AG09319 (cell line): ENCODE measurements at places on chromosomes 1 and 21.
A peak's percentile ranks its signal among the peaks of the same experiment; 100 is the strongest.

DNA sequence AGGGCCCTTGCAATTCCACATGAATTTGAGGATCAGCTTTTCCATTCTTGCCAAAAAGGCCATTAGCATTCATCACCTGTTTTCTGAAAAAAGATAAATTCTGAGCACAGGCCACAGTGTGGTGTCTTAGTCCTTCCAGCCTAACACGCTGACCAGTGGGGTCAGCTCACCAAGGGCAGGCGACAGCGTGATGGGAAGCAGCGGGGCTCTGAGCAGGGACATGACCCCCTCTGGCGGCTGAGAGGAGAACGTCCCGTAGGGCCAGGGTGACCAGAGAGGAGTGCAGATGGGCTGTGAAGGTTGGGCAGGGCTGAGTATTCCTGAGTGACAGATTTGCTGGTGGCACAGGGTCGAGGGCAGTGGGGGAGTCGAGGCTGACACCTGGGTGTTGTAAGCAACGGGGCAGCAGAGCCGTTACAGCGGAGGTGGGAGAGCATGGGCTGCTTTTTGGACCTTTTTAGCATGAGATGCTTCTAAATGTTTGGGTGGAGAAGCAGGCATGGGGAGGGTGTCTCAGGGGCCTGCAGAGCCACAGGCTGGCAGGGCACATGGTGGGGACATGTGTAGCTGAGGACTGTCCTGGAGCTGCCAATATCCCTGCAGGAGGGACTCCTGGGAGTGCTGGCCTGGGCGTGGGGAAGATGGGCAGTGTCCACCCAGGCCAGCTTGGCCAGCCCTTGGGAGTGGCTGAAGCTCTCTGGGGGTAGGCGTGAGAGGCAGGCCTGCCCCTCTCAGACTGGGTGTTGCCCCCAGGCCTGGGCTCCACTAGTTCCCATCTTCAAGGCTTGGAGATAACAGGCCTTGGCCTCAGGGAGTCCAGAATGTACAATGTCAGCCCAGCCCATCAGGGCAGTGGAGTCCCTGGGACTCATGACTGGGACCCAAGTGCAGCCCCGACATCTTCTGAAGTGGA lies 8.6 kb upstream of the CALML6 start:
- DNase-seq, result peak; percentile 58

DNA sequence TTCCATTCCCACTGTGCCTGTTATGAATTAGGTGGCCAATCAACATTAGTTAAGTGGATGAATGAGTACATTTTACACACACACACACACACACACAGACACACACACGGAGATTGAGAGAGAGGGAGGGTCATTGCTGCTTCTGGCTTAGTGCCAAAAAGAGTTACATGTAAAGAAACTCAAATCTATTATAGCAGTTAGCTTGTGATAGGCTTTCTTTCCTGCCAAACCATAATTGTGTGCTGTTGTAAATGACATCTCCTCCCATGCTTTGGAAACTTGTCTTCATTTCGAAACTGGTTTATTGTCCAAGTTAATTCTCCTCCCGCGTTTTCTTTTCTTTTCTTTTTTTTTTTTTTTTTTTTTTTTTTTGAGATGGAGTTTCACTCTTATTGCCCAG lies 1.4 kb upstream of the MT1HL1 start:
- no peak for DNase-seq

DNA sequence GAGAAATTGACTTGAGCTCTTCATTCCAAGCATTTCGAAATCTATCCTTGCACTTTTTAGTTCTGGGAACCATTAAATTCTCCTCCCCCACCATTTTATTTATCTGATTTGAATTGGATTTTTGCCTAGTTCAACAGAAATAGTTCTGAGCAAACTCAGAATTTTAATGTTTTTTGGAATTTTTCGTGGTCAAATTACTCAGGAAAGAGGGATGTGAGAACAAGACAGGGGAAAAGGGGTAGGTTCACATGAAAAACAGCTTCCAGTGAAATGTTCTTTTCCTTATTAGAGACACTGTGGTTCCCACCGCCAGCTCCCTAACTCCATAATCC lies 5.7 kb upstream of the ZNF697 start:
- DNase-seq, result no peak

DNA sequence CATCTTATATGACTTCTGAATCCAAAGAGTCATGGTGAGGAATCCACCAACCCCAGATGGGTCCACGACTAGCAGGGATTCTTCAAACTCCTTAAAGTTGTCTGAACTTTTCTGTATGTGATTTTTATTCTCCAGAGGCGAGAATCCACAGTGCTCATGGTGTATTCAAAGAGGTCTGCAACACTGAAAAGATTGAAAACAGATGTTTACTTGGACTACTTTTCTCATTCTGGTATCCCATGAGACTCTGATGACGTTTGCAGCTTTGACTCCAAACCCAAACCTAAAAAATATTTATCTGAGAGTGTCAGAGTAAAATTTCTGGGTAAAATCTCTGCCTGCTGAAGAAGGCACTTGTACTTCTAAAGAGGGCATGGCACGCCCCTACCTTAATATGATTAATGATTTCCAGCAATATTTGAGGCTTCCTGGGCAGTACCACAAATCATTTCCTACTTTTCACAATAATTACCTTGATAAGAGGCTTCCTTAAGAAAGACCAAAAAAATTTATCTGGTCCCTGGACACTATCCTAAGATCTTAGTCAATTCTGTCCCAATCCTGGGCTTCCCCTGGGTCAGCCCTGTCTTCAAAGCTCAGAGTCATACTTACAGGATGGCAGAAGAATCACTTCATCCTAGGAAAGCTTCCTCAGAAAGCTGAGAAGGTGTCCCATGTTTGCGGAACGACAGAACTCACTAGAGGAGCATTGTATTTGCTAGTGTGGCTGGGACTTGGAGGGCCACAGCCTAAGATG lies 76.5 kb upstream of the MAP10 start:
- peak; percentile 32 for DNase-seq

- DNase-seq, result no peak
Observed at GRCh38 chr21:46000182-46000730, 18.7 kb downstream of the COL6A1 start.

DNA sequence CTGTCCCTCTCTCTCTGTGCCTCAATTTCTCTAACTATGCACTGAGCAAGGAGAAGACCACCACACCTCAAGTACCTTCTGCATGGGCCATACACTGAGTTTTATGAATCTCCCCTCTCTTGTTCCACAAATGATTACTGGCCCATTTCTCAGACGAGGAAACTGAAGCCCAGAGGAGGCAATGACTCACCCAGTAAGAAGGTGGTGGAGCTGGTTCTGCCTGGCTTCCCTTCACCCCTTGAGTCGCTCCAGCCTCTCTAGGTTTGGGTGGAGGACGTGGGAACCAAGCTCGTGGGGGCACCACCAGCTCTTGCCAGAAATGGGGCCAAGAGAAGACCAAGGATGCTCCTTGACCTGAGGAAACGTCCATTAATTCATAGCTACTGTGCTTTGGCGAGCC lies 21.3 kb upstream of the RUNX3 start:
- DNase-seq, result no peak

- no peak for DNase-seq
Observed at GRCh38 chr1:53552146-53552861, 93.1 kb downstream of the DMRTB1 start.

DNA sequence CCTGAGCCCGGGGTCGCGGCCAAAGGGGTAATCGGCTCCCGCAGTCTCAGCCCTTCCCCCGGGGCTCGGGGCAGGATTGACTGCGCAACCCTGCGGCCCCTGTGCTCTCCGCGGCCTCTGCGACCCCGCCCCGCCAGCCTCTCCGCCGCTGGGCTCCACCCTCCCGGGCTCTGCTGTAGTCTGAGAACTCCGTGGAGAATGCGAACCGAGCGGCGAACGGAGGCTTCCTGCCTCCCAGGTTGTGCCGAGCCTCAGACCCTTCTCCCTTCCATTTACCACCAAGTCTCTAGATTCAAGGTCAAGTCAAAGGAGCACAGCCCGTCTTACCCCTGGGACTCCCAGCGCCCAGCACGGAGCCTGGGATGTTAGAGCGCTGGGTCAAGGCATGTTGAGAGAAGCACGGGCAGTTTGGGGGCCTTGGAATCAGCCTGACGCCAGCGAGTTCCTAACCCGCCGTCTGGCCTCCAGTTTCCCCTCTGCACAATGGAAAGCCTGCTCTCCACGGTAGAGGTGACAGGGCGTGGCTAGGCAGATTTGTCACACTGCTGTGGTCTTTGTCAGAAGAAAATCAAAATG lies 3.0 kb downstream of the ATP2B4 start:
- no peak for DNase-seq

DNA sequence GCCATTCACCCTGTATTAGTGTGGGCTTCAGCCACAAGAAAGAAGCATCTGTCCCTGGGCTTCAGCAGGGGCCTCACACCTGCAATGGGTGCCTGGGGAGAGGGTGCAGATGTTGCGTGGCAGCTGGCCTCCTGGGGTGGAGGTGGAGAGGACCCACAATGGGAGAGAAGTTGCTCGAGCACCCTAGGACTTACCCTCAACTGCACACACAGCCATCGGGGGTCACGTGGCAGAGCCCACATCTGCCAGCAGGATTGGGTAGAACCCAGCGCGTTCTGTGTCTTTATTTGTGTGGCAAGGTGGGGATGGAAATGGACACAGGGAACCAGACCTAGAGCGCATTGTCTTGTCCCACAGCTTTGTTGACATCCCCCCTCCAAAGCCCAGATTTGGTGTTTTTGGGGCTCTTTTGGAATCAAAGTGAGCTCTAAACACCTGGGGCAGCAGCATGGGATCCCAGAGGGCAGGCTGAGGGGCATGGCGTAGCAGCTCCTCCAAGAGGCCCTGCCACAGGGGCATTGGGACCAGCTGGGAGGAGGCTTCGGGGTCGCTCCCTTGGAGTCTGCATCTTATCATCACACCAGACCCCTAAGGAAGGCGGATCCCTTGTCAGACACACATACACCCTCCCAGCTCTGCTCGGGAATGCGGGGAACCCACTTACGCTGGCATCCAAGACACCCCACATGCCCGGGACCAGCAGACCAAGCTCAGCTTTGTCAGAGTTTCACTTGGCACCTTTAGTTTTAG lies 5.1 kb downstream of the ABCG1 start:
- no peak for DNase-seq
